HCT116 (cell line): ENCODE measurements at places on chromosomes 1 and 21.

GRCh38 chr1:15477646-15478212, 1.8 kb downstream of the CELA2B start:
- DNase-seq, result no peak

GRCh38 chr1:159951551-159951950, 2.5 kb downstream of the SLAMF9 start:
- DNase-seq, result no peak

- no peak for DNase-seq
These were observed 135.4 kb downstream of the PLXNA2 start for GRCh38 chr1:208108646-208109330.

- peak; percentile 3 for DNase-seq
These were observed 55.8 kb upstream of the SELENON start for GRCh38 chr1:25744140-25744581.

- DNase-seq, result no peak
These were observed 164.4 kb downstream of the ZNF281 start for GRCh38 chr1:200245473-200245872.

DNA sequence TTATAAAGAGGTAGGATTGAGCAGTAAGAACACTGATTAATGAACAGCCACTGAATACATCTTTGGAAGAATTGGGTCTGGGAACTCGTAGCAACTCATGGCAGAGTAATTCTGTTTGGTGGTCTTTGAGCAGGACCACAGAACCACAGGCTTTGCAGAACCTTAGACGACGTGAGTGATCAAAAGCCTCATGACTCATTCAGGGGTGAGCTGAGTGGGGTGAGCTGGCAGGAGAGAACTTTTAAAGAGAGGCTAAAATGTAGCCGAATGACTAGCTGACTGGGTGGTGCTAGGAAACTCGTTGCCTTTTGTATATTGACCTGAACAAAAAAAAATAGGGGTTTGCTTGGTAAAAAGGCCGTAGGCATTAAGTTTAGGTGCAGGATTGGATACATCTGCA, 313.8 kb downstream of the TGFB2 start:
- DNase-seq, result no peak

GRCh38 chr1:91098299-91098906, 76.6 kb upstream of the ZNF644 start:
- no peak for DNase-seq

GRCh38 chr1:156692925-156693847, 12.2 kb downstream of the CRABP2 start:
- DNase-seq, result no peak

DNA sequence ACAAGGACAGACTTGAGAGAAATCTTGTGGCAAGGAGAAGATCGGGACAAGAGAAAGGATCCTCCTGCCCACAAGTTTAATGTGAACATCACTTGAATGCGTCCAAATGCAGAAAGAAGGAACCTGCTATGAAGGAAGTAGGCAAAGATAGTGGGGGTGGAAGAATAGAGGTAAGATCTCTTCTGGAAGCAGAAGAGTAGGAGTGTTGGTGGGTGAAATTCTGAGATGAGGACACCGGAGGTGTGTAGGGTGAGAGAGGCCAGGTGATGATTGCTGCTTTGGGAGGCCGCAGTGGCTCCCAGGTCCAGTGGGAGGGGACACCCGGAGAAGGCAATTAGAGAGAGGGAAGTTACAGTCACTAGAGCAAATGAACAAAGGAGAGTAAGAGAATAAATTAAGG, 6.8 kb downstream of the RYR2 start:
- no peak for DNase-seq
